ENCODE measurements at places on chromosomes 12 and 14.
A peak's percentile ranks its signal among the peaks of the same experiment; 100 is the strongest.

DNA sequence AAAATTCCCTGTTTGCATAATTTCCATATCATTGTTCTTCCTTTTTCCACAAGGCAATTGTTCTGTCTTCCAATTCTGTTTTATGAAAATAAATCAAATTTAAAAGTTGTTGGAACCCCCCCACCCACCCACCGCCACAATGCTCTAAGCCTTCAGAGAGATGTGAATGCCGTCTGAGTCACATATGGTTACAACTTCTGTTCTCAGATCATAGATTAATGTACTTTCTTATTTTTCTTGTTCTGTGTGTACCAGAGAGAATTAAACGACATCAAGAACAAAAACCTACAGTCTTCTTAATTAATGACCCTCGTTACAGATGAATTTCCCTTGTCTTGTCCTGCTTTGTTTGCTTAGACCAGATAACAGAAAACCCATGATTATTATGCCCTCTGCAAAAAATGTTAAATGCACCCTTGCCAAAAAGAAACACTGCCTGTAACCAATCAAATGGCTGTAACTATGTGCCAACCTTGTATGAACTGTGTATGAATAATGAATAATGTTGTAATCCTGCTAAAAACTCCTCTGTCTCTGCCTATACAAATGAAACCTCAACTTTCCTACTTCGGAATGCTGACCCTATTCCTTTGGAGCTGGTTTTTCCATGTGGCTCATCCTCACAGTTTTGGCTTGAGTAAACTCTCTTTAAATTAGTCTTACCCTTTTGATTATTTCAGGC, 14.0 kb downstream of the OR6S1 start:
- no peak for DNase-seq

DNA sequence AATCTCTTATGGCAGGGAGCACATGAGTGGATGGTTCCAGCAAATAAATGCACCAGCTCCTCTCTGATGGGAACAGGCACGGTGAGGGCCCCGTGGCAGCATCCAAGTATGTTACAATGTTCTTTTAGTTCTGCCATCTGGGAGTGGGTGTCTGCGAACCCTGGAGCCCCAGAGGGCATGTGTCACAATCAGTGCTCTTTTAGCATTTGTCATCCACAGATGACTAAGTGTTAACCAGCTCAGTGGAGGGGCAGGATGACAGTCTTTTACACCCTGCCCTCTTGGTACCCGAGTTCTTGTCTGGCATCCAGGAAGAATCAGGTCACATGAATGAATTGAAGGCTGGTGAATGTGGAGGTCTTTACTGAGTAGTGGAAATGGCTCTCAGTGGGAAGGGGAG, 560.4 kb upstream of the FLRT2 start:
- peak; percentile 90 for DNase-seq

DNA sequence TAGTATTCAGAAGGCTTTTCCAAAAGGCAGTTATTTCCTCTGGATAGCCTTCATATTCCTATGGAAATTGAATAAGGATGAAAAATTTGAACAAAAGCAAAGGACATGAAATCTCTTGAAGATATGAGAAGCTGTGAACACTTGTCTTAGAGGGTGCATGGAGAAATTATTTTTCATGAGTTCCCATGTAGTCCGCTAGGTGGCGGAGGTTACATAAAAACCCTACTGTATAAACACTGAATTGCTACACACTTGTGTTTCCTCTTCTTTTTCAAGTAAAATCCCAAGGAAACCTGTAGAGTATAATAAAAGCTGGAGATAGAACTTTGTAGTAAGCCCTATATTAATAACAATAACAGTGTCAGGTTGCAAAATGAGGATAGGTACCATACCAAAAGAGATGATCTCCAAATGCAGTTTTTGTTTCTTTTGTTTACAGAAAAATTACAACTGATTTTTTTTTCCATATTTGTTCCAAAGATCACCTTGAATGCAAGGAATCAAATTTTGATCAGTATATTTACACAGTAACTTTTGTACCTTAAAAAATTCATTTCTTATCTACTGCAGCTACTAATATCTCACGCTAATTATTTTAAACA, 37.8 kb upstream of the OR4E1 start:
- peak; percentile 60 for DNase-seq

DNA sequence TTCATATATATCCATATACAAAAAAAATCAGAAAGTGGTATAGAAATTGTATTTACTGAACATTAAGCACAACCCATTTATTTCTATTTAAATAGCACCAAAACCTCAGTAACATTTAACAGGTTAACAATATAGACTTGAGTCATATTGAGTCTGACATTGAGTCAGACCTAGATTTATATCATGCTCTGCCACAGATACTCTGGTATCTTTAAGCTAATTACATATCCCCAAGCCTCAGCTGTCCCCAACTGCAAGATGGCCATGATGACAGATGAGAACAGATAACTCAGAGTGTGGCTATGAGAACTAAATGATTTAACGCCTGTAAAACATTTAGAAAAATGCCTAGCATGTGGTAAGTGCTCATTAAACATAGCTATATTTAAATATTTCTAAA, 40.3 kb downstream of the IFNG start:
- DNase-seq, result no peak

DNA sequence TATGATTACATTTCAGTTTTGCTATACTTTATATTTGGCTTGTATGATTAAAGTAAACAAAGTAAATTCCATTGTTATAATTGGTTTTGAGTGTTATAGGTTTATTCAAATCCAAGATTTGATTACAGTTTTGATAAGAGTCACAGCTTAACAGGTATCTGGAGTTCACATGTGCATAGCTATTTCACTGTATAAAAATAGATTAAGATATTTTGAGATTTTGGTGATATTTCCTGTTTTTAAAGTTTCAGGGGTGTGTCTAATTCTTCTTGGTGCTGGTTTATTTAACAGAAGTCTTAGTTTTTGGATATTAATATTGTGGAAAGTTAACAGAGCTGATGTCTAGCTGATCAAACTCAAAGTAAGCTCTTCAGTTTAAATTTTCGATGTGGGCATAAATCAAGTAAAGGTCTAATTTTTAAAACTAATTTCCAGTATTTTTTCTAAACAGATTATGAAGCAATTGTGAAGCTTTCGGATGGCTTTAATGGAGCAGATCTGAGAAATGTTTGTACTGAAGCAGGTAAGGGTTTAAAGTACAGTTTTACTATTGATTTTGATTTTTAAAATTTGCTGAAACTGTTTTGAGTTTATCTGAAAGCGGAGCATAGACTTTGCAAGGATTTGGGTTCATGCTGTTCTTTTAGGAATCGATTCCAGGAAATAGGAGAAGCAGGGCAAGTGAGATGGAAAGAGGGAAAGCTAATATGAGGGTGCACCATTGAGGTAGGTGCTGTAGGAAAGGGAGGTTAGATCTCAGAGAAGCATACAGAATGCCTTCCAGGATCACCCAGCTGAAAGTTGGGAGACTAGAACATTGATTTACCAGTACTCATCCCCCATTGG, 6.2 kb upstream of the STYX start:
- DNase-seq, result no peak

DNA sequence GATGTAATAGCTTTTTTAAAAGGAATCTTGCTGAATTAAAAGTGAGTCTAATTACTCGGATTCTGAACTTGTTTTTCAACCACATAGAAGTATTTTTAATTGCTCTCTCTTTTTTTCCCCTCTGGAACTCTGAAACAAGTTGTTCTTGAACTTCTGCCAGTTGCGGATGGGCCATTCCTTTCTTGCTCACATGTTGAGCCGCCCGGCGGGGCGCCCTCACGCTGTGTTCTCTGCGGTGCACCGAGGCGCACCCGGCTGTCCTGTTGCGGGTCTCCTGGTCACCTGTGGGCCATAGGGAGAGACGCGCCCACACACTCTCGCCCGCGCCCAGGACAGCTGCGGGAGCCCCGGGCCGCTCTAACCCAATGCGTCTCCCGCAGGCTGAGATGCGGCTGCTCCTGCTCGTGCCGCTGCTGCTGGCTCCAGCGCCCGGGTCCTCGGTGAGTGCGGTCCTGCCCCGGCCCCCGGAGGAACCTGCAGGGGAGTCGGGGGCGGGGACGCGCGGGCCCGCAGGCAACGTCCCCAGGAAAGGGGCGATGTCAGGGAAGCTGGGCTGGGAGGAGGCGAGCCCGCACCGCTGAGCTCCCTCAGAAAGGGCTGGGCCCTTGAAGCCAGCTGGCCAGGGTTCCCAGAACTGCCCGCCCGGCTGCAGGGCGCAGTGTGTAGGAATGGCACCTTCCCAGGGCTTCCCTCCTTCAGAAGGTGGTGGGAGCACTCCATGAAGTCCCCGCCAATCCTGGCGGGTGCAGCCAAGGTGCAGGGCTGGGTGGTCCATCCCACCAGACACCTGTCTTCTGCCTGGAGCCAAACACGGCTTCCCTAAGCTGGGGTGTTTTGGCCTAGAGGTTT, 2.3 kb downstream of the PAPLN start:
- peak; percentile 49 for DNase-seq

- no peak for DNase-seq
These were observed 32.2 kb upstream of the ANKRD9 start for GRCh38 chr14:102541771-102542170.

DNA sequence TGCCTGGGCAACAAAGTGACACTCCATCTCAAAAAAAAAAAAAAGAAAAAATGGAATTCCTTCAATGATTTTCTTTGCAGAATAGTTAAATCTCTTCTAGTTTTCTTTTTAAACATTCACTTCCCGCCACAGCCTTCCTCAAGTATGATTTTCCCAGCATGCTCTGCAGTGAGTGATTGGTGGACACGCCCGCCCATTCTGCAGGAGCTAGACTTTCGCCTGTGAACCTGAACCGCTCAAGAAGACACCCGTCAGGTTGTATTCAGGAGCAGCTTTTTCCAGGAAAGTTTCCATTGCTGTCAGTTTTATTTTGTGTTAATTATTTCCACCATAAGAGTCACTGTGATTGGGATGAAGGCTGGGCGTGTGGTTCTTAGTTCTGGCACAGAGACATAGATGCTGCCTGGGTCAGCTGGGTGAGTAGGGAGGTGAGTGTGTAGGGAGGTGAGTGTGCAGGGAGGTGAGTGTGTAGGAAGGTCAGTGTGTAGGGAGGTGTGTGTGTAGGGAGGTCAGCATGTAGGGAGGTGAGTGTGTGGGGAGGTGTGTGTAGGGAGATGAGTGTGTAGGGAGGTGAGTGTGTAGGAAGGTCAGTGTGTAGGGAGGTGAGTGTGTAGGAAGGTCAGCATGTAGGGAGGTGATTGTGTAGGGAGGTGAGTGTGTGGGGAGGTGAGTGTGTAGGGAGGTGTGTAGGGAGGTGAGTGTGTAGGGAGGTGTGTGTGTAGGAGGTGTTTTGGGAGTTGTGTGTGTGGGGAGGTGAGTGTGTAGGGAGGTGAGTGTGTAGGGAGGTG, 76.2 kb downstream of the KIF26A start:
- DNase-seq, result no peak

DNA sequence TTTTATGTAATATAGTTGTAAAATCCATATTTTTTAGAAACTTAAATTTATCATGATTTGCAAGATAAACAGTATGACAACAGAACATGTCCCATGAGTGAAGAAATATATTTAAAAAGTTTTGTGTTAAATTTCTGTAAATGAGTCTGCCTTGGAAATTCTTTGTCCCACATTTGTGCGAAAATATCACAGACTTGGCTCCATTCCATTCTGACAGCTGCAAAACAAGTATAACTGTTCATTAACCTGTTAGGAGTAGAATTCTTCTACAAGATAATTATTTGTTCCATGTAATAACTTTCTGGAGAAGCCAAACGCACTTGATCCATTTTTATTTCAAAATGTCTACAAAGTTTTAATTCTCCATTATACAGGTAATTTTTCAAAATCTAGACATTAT, 37.9 kb downstream of the MDM1 start:
- DNase-seq, result no peak

- no peak for DNase-seq
These were observed 146.1 kb downstream of the CHST11 start for GRCh38 chr12:104602896-104603295.

GRCh38 chr14:95183532-95184412, 26.4 kb upstream of the DICER1 start:
- no peak for DNase-seq

DNA sequence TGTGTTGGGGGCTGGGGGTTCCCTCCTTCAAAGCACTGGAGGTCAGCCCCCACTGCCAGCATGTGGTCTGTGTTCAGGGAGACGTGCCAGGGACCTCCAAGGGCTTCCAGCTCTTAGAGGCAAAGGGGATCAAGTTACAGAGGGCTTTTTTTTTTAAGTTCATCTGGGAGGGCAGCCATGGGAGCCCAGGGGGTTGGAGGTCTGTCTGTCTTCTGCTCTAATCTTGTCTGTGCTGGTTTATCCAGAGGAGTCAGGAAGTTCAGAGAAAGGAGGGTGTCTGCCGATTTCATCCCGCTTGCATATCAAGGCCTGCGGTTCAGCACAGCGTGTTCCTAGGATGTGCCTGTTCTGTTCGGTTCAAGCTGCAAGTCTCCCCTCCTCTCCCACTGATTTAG, 72.2 kb downstream of the TMEM132C start:
- DNase-seq, result no peak

DNA sequence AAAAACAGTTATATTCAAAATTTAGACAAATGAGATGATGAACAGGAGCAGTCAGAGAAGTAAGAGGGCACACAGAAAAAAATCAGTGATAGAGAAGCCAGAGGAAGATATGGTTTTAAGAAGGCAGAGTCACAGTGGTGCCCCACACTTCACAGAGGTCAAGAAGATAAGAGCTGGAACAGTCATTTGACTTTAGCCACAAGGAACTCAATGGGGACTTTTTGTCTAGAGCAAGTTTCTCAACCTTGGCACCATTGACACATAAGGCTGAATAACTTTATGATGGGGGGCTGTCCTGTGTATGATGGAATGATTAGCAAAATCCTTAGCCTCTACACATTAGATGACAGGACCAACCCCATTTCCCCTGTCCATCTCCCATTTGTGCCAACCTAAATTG, 172.8 kb upstream of the PLEKHG7 start:
- no peak for DNase-seq

GRCh38 chr12:40971911-40972310, 216.2 kb upstream of the PDZRN4 start:
- no peak for DNase-seq

DNA sequence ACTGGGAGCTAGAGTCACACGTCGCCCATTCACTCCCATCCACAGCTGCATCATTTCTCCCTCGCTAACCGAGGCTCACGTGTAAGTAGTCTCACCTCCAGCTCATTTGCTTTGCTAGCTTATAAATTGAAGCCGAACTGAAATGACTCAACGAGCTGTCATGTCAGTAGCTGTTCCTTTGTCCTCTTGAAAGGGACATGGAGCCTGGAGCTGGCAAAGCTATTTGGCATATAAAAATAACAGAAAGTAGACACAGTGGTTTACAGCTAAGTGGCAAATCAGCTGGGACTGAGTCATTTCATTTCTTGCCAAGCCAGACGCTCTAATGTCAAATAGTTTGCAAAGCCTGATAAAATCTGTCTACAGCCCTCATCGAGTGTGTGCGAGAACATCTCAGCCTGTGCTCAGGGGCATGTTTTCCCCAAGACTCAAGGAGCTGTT, 114.4 kb upstream of the TMEM233 start:
- DNase-seq, result no peak

DNA sequence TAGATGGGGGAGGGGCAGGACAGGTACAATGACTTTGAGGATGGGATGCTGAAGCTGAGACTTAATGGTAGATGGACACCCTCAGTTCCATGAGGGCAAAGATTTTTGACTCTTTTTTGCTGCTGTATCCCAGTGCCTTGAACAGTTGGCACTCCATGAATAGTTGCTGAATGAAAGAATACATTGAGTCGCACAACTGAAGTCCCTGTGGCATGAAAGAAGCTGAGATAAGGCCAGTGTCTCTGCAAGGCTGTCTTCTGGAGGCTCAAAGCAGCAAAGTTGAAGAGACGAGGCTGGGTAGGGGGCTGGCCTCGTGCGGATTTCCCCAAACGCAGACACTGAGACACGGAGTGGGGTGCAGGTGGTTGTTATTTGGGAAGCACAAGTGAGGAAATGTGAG, 179.3 kb downstream of the ADCK1 start:
- DNase-seq, result no peak

GRCh38 chr14:71729596-71729995, 202.6 kb upstream of the RGS6 start:
- DNase-seq, result no peak

All from NCI-H1417 (cell line).